ENCODE measurements at places on chromosomes 12 and 14.

DNA sequence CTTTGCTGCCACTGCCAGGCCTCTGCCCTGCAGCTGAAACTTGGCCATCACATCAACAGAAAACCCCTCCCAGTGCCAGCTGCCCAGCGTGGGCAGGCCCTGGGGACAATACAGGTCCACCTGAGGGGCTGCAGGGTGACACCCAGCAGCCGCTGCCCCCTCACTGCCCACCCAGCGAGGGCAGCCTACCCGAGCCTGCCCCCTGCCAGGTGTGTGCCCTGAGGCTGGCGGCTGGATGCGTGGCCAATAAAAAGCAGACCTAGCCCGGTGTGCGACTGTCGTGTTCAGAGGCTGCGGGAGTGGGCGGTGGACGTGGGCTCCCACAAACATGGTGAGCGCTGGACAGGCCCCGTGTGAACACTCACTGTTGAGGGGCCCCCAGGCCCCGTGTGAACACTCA lies 4.7 kb upstream of the ADSS1 start:
- DNase-seq = no peak

- no peak for DNase-seq
These were observed 21.8 kb upstream of the RNU6-8 start for GRCh38 chr14:32224737-32225377.

GRCh38 chr12:115990241-115990640 lies 287.3 kb downstream of the MED13L start:
- no peak for DNase-seq

DNA sequence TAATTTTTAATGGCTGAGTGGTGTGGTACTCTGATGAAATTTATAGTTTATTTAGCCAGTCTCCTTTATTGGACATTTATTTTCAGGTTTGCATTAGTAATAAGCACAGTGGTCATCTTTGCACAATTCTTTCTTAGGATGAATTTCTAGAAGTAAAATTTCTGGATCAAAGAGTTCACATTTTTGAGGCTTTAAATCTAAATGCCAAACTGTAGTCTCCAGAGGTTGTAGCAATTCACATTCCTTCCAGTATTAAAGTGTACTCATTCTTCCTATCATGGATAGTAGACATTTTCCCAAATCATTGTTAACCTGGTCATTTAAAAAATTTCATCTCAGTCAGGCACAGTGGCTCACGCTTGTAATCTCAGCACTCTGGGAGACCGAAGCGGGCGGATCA lies 24.8 kb downstream of the SLC39A9 start:
- DNase-seq = no peak

GRCh38 chr14:99564256-99564925 lies 39.6 kb downstream of the CCDC85C start:
- no peak for DNase-seq

GRCh38 chr14:34888186-34888585 lies 13.0 kb upstream of the BAZ1A start:
- DNase-seq = no peak

- DNase-seq = no peak
These were observed 15.5 kb upstream of the PCNX1 start for GRCh38 chr14:70891737-70892136.

- DNase-seq = no peak
These were observed 1009.5 kb upstream of the TMEM132C start for GRCh38 chr12:127257366-127257935.

GRCh38 chr14:21891921-21892320 lies 218.3 kb upstream of the OR4E1 start:
- DNase-seq = no peak

Measured in activated CD4-positive, alpha-beta T cell treated with anti-CD3 and anti-CD28 coated beads for 1 hour (primary cell).